Esophagus squamous epithelium (tissue), 5 donors: ENCODE measurements at places on chromosomes 3 and 15.

DNA sequence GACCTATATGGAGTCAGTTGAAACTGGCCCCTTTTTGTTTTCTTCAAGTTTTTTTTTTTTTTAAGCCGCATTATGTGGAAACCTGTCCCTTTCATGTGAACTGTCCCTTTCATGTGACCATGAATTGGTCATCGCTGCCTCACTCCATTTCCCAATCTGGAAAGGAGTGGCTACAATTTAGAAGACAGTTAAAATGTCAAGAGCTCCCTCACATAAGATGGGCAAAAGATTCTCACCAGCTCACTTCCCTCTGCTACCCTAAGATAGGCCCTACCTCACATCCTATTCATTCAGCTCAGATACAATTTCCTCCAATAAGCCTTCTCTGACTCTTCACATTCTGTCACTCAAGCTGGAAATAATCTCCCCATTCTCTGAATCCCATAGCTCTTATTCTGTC, 111.3 kb upstream of the BCL6 start:
- no peak for DNase-seq

DNA sequence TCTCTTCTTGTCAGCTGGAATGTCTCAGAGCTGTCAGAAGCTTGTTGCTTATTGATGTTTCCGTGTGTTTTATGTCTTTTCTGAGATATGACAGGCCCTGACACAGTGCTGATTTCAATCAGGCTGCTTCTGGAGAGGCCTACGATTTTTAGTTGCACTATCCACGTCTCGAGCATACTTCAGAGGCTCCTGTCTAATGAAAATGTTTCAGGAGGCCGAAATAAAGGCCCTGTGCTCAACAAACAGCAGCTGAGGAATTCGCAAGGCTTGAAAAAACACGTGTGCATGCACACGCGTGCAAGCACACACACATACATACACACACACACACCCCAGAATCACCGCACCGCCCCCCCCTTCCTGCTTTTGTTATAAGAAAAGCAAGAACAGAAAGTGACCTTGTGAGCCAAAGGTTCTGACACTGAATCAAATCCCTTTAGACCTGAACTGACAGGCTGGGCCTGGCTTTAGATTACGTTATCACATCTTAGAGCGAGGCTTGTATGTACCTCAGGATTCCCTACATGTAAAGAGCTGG, 296.6 kb downstream of the NR2F2 start:
- no peak for DNase-seq

- no peak for DNase-seq
Observed at GRCh38 chr3:70527026-70527425, 214.6 kb upstream of the MDFIC2 start.

- DNase-seq: no peak
Observed at GRCh38 chr3:169954142-169954756, 12.4 kb upstream of the SEC62 start.

DNA sequence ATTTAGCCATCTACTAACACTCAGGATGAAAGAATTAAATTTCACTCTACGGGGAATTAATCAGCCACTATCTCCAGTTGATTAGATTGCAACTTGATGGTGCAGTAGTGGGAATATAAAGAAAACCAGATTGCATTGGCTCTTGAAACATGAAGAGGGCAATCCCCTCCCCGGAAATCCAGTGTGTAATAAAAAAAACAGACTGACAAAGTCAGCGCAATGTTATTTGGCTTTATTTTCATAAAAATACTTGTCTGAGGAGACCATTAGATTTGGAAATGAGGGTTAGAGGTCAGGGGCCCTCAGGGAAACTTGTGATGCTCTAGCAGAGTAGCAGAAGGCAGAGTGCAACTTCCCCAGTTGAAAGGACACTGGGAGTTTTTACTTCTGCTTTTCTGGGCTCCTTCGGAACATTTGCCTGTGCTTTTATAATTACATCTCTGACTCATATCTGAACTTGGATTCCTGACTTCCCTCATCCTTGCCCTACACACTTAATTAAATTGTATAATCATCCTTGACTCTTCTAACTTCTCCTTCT, 326.8 kb downstream of the TUSC7 start:
- no peak for DNase-seq

- no peak for DNase-seq
Observed at GRCh38 chr3:69339760-69340159, 46.1 kb downstream of the FRMD4B start.

DNA sequence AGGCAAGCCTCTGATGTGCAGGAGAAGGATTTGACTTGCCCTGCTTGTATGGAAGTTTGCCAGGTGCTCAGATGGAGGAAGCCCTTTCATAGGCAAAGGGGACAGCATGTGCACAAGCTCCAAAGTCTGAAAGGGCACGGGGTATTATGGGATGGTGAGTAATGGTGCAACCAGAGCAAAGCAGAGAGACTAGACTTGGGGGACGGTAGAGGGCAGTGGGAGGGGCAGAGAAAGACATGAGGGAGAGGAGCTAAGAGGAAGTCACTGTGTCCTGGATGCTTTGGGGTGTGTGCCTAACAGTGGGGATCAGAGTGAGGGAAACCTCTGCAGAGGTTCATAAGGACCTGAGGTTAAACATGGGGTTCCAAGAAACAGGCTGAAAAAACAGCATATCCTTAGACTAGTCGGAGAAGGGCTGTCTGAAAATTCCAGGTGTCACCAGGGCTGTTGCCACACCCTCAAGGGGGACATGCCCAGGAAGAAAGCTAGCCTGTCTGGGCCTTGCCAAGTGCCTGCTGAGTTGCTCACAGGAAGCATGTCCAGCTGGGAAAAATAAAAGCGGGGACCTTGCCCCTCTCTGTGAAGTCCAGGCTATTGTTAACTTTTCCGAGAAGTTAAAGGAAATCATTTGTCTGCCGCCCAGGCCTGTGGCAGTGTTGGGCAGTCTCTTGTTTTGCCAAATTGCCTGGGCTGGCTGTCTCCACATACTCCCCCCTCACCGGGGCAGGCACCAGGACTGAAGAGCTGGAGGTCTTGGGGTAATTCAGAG, 47.1 kb downstream of the HRH1 start:
- no peak for DNase-seq

DNA sequence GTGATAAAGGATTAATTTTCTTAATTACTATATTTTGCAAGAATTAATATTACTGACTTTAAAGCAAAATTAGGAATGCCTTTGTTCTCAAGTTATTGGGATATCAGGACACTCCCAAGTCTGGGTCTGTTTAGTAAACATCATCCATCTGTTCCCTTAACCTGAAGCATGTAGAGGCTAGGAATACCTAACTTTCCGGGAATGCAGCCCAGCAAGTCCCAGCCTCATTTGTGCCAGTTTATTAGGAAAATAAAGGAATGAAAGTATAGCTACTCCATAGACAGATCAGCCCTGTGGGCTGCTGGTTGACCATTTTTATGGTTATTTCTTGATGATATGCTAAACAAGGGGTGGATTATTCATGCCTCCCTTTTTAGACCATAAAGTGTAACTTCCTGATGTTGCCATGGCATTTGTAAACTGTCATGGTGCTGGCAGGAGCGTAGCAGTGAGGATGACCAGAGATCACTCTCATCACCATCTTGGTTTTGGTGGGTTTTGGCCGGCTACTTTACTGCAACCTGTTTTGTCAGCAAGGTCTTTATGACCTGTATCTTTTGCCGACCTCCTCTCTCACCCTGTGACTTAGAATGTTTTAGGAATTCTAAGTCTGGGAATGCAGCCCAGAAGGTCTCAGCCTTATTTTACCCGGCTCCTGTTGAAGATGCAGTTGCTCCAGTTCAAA, 540.2 kb downstream of the NAALADL2 start:
- no peak for DNase-seq

DNA sequence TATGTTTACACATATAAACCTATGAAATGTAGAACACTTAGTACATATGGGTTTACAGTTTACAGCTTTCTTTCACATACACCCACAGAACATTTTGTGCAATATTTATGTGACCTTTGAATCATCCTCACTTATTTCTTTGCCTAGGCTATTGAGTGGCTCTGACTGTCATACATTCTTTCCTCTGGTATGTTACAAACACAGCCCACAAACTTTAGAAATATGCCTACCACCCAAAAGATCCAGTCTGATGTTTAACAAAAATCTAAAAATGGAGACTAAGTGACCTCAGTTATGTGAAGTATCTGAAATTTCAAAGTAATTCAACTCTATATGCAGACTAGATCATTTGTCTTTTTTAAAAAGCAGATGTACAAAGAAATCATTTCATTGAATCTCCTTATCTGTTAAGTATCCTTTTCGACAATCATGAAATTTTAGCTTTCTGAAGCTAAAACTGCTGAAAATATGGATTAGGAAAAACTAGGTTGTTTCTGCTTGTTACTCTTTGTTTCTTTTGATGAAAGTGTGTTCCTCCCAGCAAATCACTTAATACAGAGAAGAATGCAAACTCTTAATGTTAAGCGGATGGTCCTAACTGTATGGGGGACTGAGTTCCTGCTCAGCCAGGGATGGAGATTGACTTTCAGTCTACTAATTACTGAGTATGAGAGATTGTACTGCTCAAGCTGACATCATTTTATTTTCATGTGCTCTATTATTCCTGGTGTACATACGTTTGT, 27.7 kb downstream of the CCDC54 start:
- DNase-seq: no peak

GRCh38 chr15:37134244-37134643, 33.9 kb upstream of the MEIS2 start:
- no peak for DNase-seq

DNA sequence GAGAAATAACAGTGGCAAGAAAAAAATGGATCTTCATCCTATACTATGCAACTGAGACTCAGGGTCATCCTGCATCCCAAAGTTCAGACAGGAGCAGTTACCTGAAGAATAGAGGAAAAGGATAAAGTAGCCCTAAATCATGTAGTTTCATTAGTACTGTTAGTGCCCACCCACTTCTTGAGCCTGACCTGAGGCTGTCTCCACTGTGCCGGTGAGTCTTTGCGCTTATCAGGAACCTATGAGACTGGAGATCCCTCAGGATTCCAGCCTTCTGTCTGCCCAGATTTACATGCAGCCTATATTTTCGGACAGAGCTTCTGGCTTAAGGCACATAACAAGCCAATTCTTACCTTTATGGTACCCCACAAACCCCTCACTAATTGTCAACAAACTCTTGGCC, 791.6 kb downstream of the ROBO1 start:
- DNase-seq: no peak

- DNase-seq: no peak
Observed at GRCh38 chr3:101762041-101762646, 16.9 kb upstream of the NXPE3 start.

- DNase-seq: no peak
Observed at GRCh38 chr3:183857863-183858262, 26.8 kb downstream of the PARL start.

- DNase-seq: no peak
Observed at GRCh38 chr15:59519329-59519728, 81.3 kb downstream of the FAM81A start.

- no peak for DNase-seq
Observed at GRCh38 chr3:181609030-181609767, 102.5 kb upstream of the SOX2 start.

- no peak for DNase-seq
Observed at GRCh38 chr15:97817276-97817890, 143.1 kb upstream of the ARRDC4 start.

DNA sequence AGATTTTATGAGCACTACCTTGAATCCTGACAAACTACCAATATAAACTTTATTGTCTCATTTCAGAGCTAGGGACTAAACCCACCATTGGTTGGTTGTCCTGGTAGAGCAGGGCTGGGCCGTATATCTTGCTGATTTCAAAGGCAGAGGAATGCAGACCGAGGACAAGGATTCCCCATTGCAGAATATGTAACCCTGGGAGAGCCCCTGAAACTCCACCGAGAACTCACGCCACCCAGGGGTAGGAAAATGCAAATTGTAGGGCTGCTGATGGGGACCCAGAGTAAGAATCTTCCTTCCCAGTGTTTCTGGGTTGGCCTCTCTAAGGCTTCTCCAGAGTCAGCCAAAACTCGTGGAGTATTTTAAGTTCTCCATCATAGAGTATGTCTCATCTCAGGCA, 235.3 kb downstream of the ABHD5 start:
- no peak for DNase-seq

GRCh38 chr15:77034695-77035489, 36.0 kb downstream of the TSPAN3 start:
- DNase-seq: no peak

DNA sequence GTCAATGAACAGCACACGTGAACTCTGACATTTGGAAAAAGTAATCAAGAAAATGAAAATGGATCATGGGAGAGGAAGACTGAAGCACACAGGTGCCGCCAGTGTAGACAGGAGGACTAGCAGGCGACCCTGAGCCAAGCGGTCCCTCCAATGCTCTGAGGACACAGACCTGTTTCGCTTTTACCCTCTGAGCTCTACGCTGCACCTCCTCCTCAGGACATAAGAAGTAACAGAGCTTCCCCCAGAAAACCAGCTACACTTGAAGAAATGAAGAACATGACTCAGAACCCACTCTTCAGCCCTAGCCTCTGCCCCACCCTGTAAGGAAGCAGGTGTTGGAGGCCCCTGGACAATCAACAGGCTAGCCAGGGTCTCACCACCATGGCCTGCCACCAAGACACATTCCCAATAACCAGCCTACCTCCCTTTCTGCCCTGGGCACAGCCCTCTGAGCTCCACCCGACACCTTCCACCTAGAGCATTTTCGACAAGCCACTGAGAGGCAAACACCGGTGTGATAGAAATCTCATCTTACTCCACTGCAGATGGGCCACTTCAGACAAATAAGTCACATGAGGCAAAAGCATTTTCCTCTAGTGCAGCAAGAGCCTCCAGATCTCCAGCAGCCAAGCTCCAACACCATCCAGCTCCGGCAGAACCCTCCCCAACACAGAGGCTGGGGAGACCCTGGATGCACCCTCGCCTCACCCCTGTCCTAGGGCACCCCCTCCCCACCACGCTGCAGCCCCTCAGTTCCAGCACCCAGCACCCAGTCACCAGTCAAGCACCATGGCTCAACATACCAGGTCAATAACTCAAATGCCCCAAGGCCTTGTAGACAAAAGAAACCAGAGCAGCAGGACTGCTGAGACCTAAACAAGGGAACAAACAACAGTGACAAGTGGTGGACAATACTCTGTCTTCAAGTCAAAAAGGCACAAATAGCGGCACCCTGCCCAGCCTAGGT, 11.4 kb downstream of the FAM174B start:
- no peak for DNase-seq

- DNase-seq: no peak
Observed at GRCh38 chr3:59580996-59581395, 531.2 kb upstream of the CFAP20DC start.

GRCh38 chr3:147656023-147656422, 246.9 kb downstream of the ZIC1 start:
- no peak for DNase-seq

GRCh38 chr15:55220606-55221005, 23.9 kb upstream of the RSL24D1 start:
- DNase-seq: no peak

- DNase-seq: no peak
Observed at GRCh38 chr3:35832140-35832571, 192.8 kb downstream of the ARPP21 start.

DNA sequence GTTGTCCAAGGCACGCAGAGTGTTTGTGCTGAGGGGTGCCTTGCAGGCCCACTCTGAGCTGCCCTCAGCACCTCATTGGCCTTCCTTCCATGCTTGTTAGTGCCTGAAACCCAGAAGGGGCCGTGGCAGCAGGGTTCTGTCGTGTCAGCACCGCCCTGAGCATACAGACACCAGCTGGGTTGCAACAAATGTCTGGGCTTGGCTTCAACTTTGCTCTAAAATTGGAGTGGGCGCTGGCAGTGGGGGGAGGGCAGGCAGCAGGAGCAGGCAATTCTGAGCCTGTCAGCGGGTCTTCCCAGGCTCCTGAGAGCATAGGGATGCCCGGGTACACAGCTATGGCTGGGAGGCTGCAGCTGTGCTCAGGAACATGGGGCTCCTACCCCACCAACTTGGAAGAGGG, 464.3 kb downstream of the EPHA3 start:
- DNase-seq: no peak
